Type B pancreatic cell (in vitro differentiated cells): ENCODE measurements at places on chromosomes 6 and 20.
A peak's percentile ranks its signal among the peaks of the same experiment; 100 is the strongest.

DNA sequence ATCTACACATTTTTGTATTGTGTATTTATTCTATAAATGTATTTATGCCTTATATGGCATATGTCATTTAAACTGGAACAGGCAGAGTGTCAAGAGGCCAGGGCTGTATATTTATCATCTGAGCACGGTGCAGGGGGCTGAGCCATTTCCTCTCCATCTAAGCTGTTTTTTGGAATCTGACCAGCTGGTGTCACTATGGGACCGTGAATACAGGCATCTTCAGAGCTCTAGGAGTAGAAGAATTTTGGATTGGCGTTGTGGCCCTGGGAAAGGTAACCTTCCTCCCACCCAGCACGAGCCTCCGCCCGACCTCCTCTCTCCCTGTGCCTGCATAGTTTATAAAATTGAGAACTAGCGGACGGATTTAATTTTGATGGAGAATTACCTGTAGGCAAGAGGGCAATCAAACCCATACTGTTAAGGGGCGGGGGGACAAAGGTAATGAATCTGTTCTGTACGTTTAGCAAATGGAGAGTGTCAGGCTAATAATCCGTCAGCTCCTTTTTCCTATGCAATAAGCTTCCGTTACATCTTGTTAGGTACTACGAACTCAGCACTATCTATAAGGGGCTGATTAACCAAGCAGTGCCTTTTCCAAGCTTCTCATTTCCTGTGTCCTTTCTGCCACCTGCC, 29.0 kb upstream of the EEF1E1 start:
- DNase-seq = peak; percentile 70
- no peaks in the 10 kb centered on the region for H3K36me3 ChIP-seq
- peaks cover 7% of the 10 kb centered on the region for H3K4me1 ChIP-seq
- no peak overlapping the region for H3K27ac ChIP-seq
- H3K27me3 ChIP-seq = peaks cover 14% of the 10 kb centered on the region
- H3K4me3 ChIP-seq = peak overlapping the region; percentile 76

DNA sequence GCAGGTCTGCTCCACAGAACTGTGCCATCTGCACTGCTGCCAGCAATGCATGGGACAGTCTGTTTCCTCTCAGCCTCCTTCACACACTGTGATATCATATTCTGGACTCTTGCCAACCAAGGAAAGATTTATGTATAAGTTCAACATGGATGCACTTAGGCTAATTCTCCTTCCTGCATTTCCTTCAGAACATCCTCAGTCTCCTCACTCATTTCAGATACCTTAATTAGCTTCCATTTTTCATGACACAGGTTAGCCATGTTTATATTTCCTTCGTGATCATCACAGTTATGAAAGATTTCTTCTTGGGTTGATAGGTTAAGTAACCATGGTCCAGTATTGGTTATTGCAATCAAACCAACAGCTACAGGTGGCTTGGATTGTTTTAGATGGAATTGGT, 46.4 kb upstream of the DDR1 start:
- H3K27me3 ChIP-seq = no peaks in the 10 kb centered on the region
- H3K4me1 ChIP-seq = peaks cover 41% of the 10 kb centered on the region
- no peak for DNase-seq
- H3K27ac ChIP-seq = no peak overlapping the region
- H3K4me3 ChIP-seq = no peak overlapping the region

DNA sequence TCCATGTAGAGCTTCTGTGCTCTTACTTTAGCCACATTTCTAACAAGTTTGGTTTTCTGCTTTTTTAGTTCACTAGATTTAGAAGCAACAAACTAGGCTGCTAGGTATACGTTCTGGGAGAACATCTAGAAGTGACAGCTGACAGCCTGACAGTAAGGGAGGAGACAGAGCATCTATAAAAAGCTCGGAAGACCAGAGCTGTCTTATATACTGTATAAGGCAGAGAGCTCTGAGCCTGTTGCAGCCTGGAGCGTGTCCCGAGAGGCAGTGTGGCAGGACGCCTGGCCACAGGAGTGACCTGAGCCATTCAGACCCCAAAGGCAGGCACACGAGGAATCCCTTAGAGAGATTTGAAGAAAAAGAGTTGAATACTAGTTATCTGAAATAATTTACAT, 24.6 kb downstream of the PPP1R14C start:
- no peak overlapping the region for H3K4me3 ChIP-seq
- peaks cover 8% of the 10 kb centered on the region for H3K36me3 ChIP-seq
- no peaks in the 10 kb centered on the region for H3K27me3 ChIP-seq
- no peak overlapping the region for H3K27ac ChIP-seq

- no peaks in the 10 kb centered on the region for H3K27me3 ChIP-seq
- H3K4me3 ChIP-seq = no peak overlapping the region
- H3K4me1 ChIP-seq = peaks cover 47% of the 10 kb centered on the region
- H3K36me3 ChIP-seq = peaks cover 35% of the 10 kb centered on the region
- DNase-seq = no peak
Measured at GRCh38 chr6:111591370-111591900, 14.2 kb downstream of the TRAF3IP2 start.

GRCh38 chr6:83928286-83928685, 68.8 kb downstream of the CYB5R4 start:
- DNase-seq = no peak
- H3K36me3 ChIP-seq = peaks cover 9% of the 10 kb centered on the region
- H3K4me3 ChIP-seq = no peak overlapping the region
- no peak overlapping the region for H3K27ac ChIP-seq
- no peaks in the 10 kb centered on the region for H3K4me1 ChIP-seq

GRCh38 chr20:38214256-38215193, 46.0 kb downstream of the KIAA1755 start:
- peaks cover 23% of the 10 kb centered on the region for H3K4me1 ChIP-seq
- no peak overlapping the region for H3K4me3 ChIP-seq
- no peak for DNase-seq
- no peak overlapping the region for H3K27ac ChIP-seq

DNA sequence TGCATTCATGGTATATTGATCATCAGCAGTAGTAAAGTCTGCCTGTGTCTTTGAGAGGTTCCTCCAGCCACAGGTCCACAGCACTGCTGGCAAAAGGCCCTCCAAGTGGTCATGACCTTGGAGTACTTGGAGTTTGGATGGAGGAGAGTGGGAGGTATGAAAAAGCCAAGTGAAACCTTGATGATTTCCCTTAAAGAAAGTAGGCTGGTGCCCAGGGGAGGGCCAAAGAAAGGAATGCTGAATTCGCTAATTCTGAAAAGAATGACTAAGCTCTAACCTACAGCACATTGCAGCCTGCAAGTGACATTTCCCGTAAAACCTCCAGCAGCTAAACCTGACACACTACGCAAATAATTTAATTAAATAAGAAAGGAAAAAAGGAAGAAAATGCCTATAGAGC, 223.4 kb upstream of the TAB2 start:
- H3K4me1 ChIP-seq = peaks cover 20% of the 10 kb centered on the region
- no peak overlapping the region for H3K4me3 ChIP-seq
- H3K27ac ChIP-seq = no peak overlapping the region
- no peak for DNase-seq
- no peaks in the 10 kb centered on the region for H3K36me3 ChIP-seq

DNA sequence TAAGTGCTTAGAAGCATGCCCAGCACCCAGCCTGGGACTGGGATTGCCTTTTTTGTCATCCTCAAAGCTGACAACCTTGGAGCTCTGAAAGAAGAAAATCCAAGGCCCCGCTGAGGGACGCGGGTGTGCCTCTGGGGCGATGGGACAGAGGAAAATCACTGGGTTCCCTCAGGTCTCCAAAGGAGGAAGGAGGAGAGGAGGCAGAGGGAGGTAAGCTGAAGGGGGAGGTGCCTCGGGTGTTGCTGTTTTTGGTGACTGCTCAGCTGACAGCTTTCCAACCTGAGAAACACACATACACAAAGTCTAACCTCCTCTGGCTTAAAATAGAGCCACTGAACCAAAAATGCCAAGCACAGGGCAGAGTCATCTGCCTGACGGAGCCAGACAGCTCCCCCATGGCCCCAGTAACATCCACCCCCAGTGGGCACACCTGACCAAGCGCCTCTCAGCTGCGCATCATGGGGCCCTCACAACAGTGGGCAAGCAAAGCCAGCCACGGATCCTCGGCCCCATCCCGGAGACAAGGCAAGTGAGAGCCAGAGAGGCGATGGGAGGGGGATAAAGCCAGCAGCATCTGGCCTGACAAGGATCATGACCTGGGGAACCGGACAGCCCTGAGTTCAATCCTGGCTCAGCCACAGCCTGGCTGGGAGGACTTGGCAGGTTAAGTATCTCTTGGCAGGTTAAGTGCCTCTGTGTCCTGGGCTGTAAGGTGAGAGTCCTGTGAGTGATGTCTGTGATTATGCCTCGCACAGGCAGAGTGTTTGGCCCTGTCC, 3.2 kb upstream of the KCNK15 start:
- no peak for DNase-seq
- peaks cover 13% of the 10 kb centered on the region for H3K4me1 ChIP-seq
- H3K27ac ChIP-seq = no peak overlapping the region

DNA sequence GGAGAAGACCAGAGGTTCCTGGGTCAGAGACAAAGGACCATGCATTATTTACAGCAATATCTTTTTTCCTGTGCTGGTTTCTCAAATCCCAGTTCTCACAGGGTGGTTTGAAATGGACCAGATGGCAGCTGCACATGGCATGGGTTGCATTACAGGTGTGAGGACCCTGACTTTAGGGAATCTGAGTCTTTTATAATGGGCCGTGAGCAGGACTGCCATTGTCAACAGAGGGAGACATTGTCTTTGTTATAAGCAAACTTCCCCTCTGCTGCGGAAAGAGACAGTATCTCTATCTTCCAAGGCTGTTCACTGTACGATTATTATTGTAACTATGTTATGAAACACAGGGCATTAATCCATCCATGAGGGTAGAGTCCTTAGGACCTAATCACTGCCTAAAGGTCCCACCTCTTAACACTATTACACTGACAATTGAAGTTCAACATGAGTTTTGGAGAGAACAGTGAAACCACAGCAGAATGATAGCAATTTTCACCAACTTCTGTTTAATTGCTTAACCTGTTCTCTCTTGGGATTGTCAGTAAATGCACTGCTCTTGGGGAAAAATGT, 156.1 kb upstream of the AGPAT4 start:
- no peaks in the 10 kb centered on the region for H3K27me3 ChIP-seq
- H3K27ac ChIP-seq = no peak overlapping the region
- DNase-seq = no peak
- H3K4me3 ChIP-seq = no peak overlapping the region

DNA sequence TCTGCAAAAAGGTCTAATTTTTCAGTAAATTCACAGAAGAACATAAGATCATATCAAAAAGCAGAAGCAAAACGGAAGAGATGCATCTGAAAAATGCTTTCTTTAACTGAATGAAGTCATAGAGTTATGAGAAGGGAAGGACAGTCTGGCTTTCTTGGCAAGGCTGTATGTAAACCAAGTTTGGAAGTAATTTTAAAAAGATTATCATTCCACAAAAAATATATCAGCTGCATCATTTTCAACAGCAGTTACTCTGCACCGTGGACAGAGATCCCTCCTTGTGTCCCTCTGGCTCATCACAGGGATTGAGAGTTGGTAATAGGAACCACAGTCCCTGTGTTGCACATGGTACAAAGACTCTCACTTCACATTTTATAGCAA, 258.5 kb downstream of the HIVEP2 start:
- no peaks in the 10 kb centered on the region for H3K27me3 ChIP-seq
- DNase-seq = no peak
- H3K4me1 ChIP-seq = no peaks in the 10 kb centered on the region
- H3K36me3 ChIP-seq = no peaks in the 10 kb centered on the region

- peaks cover 48% of the 10 kb centered on the region for H3K4me1 ChIP-seq
- H3K36me3 ChIP-seq = no peaks in the 10 kb centered on the region
- peak overlapping the region; percentile 92 for H3K4me3 ChIP-seq
- peak overlapping the region; percentile 37 for H3K27ac ChIP-seq
- H3K27me3 ChIP-seq = peaks cover 83% of the 10 kb centered on the region
Measured at GRCh38 chr6:75206576-75207342, 906 bp upstream of the COL12A1 start.

DNA sequence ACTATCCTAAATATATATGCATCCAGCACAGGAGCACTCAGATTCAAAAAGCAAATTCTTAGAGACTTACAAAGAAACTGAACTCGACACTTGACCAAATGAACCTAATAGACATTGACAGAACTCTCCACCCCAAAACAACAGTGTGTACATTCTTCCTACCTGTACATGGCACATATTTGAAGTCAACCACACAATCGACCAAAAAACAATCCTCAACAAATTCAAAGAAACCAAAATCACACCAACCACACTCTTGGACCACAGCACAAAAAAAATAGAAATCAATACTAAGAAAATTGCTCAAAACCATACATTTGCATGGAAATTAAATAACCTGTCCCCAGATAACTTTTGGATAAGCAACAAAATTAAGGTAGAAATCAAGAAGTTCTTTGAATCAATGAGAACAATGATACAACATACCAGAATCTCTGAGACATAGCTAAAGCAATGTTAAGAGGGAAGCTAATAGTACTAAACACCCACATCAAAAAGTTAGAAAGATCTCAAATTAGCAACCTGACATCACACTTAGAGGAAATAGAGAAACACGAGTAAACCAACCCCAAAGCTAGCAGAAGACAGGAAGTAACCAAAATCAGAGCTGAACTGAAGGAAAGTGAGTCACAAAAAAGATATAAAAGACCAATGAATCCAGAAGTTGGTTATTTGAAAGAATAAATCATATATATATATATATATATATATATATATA, 12.5 kb upstream of the TREM1 start:
- H3K36me3 ChIP-seq = no peaks in the 10 kb centered on the region
- no peak overlapping the region for H3K27ac ChIP-seq

DNA sequence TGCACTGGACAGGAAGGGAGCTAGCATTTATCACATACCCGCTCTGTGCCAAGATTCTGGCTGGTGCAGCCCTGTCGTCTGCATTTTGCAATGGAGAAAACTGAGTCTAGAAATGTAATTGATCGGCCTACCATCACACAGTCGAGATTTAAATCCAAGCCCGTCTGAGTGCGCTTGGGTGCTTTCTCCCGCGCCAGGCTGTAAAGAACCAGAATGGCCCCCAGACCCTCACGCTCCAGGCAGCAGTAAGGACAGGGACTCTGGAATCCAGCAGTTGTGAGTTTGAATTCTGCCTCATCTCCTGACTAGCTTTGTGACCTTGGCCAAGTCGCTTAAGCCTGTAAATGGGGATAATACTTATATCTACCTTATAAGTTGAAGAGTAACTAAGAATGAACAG, 10.8 kb downstream of the DYNLRB1 start:
- no peaks in the 10 kb centered on the region for H3K27me3 ChIP-seq
- DNase-seq = no peak
- H3K27ac ChIP-seq = peak overlapping the region; percentile 100
- peak overlapping the region; percentile 20 for H3K4me3 ChIP-seq
- H3K4me1 ChIP-seq = peaks cover 48% of the 10 kb centered on the region
- peaks cover 42% of the 10 kb centered on the region for H3K36me3 ChIP-seq
